ENCODE measurements at places on chromosomes 7 and 10.

GRCh38 chr10:88082806-88083596, 219.6 kb downstream of the PTEN start:
- DNase-seq: no peak

GRCh38 chr10:93745408-93746065, 12.2 kb upstream of the LGI1 start:
- no peak for DNase-seq

GRCh38 chr10:117461766-117462423, 80.7 kb upstream of the EMX2 start:
- DNase-seq: no peak

- DNase-seq: no peak
Observed at GRCh38 chr10:29646238-29646902, 11.6 kb upstream of the SVIL start.

GRCh38 chr7:7276161-7276560, 93.8 kb downstream of the C1GALT1 start:
- no peak for DNase-seq

DNA sequence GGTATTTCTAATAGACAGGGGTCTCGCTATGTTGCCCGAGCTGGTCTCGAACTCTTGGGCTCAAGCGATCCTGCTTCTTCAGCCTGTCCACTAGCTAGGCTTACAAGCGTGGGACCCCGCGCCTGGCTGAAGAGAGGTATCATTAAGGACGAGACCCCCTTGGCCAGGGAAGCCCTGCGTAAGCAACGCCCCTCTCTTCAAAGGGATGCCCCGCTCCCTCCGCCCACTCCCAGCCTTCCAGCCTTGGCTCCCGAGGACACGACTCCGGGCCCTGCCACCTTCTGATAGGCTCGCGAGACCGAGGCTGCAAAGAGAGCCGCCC, 220 bp upstream of the ZKSCAN5 start:
- DNase-seq: no peak

GRCh38 chr10:31374146-31374696, 55.2 kb downstream of the ZEB1 start:
- DNase-seq: no peak

- DNase-seq: no peak
Observed at GRCh38 chr10:31977440-31978155, 49.0 kb upstream of the ARHGAP12 start.

DNA sequence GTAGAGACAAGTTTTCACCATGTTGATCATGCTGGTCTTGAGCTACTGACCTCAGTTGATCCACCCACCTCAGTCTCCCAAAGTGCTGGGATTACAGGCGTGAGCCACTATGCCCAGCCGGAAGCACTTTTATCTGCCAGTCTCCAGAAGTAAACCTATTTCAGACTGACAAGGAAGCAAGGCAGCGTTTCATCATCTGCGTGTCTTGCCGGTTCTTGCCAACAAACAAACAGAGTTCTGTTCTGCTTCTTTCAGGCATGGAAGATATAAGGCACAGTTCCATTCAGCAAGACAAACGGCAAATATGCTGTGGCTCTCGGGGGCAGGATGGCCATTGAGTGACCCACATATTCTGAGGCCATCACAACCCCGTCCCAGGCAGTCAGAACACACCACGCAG, 15.5 kb upstream of the LARP4B start:
- DNase-seq: no peak

- no peak for DNase-seq
Observed at GRCh38 chr7:53800746-53801145, 741.4 kb upstream of the VSTM2A start.

- DNase-seq: no peak
Observed at GRCh38 chr7:981793-982510, 1.0 kb upstream of the CYP2W1 start.

DNA sequence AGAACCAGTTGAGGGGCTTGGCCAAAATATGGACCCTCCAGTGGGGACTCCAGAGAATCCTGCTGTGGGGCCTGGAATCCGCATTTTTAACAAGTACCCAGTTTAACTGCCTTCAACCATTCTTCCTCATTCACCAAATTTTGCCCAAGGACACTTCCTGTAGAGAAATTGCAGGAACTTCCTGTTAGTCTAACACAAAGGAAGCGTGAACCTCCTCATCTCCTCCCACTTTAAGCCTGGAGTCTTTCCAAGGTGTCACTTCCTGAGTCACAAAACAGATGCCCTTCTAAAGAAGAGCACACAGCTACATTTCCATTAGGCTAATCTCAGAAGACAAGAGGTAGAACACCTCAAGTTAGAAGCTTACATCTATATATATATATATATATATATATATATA, 188.4 kb downstream of the PPP1R17 start:
- DNase-seq: no peak

DNA sequence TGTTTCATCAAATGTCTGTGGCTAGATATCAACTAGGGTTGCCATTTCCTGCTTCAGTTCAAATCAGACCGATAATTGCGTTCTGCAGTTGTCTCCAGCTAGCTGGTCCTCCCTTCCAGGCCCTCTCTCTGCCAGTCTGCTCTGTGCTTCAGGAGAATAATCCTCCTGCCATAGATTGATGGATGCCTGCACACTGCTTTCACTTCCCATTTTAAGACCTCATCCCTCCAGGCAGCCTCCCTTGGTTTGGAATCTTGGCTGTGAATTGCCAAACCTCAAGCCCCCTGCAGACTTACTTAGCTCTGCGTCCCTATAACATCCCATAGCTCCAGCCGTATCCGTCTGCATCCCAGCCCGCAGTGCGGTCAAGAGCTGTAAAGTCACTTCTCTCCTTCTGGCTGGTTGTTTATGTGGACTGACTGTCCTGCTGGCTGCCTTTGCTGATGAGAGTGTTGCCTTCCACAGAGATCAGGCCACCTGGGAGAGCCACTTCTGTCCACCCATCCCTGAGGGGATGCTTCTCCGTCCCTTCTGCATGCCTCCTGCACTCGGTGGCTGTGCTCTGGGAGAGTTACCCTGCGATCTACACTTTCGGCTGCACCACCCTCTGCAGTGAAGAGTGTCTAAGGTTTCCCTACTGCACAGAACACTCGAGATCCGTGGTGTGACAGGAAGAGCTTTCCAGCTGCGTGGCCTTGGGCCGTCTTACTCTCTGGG, 22.4 kb upstream of the KLF6 start:
- no peak for DNase-seq

- no peak for DNase-seq
Observed at GRCh38 chr10:91652364-91652763, 19.5 kb upstream of the PPP1R3C start.

GRCh38 chr10:96401036-96401435, 42.2 kb upstream of the OPALIN start:
- no peak for DNase-seq

- no peak for DNase-seq
Observed at GRCh38 chr7:154862153-154862791, 140.7 kb downstream of the PAXIP1 start.

GRCh38 chr10:115974816-115975430, 298.1 kb downstream of the GFRA1 start:
- no peak for DNase-seq

Measured in activated CD8-positive, alpha-beta memory T cell treated with anti-CD3 and anti-CD28 coated beads, Interleukin-2, amount 50 U/mL, for 48 hours (primary cell).